ENCODE measurements at places on chromosomes 1 and 21.

DNA sequence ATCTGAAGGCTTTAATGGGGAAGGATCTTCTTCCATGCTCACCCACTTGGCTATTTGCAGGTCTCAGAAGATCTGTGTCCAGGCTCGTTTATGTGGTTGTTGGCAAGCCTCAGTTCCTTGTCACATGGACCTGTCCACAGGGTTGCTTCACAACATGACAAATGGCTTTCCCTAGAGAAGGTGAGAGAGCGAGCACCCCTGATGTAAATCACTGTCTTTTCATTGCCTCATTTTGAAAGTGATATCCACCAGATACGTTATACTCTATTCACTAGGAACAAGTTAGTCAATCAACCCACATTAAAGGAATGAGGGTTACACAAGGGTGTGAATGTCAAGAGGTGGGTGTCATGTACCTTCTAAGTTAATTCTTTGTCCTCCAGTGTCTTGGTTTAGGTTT is 433.3 kb downstream of the RPS6KC1 start:
- DNase-seq, result no peak

DNA sequence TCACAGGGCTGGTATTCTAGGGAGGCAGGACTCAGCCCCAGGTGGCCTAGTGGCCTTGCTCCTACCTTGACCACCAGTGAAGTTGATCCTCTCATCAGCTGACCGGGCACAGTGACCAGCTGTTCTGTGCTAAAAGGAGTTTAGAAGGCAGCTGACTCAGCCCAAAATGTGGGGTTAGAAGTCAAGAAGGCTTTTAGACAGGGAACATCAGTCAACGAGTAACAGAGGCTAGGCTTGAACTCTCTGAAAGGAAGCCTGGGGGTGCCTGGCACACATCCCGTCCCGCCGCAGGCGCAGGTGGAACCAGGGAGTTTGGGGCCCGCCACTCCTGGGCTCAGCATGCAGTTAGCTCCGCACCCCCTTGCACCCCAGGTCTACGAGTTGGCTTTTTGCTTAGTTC is 114.9 kb upstream of the SLC45A1 start:
- DNase-seq, result no peak

GRCh38 chr1:60833173-60833572 is 249.2 kb upstream of the NFIA start:
- DNase-seq, result no peak

DNA sequence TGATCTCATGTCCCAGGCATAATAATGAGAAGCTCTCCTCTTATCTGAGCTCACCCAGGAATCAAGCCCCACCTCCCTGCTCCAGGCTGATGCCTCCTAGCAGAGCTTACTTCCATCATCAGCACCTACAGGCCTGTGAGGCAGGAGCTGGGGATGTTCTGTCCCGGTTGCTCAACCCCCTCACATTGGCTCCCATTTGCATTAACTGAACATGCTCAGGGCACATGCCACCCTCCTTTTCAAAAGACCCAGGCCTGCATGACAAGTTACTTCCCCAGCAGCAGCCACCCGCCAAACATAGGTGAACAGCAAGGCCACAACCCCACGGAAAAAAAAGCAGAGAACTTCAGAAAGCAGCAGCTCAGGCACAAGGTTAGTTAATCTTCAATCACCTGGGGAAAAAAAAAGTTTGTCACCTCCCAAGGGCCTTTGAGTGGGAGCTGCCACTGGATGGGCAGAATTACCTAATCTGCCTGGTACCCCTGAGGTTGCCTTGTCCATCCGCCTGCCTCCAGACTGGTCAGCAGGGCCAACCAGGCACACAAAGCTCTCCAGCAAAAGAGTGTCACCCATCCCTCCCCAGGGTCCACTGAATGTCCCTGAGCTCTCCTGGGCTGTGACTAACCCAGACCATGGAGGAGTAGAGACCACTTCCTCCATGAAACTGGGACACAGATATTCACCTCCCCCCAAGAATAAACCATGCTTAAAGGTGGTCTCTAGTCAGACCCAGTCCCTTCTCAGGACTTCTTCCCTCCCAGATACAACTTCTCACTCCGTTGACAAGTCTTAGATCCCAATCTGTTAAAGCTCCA is 4.4 kb downstream of the KCNN3 start:
- no peak for DNase-seq

GRCh38 chr1:76179219-76179698 is 104.7 kb downstream of the ST6GALNAC3 start:
- no peak for DNase-seq

DNA sequence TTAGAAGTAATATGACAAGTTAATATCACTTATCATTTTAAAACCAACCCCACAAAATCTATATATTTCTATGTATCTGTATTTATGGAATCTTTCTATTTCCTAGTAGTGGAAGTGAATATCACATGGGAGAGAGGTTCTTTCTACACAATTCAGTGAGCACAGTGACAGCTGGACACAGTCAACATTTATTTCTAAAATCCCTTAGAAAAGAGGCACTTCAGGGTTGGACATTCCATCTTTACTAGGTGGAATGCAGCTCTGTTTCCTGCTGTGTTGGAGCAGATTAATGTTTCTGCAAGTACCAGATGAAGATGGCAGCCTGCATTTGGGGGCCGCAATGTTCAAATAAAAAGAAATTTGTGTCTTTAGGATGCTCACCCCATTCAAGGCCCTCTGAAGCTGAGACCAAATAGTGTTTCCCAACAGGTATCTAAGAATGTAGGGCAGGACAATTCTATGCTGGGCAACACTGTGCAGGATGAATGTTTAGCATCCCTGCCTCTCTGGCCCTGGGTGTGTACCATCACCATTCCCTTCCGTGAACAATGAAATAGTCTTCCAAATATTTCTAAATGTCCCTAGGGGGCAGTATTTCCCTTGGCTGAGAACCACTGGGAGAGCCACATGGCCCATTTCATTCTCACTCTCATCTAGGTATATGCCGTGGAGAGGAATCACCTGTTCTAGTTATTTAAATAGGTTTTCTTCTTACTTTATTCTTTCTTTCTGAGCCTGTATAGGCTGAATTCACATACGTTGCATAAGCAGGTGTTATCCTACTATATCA is 394.8 kb downstream of the PRDM2 start:
- no peak for DNase-seq

- DNase-seq, result peak; percentile 65
Measured at GRCh38 chr1:228163007-228163753, 2.4 kb upstream of the IBA57 start.

- no peak for DNase-seq
Measured at GRCh38 chr1:76470166-76470565, 395.6 kb downstream of the ST6GALNAC3 start.

- DNase-seq, result no peak
Measured at GRCh38 chr1:1331068-1331965, at the start of gene TAS1R3. TSS of gene TAS1R3 (plus strand) at chr1:1331280. CDS start at chr1:1331346, 66 bp downstream.

DNA sequence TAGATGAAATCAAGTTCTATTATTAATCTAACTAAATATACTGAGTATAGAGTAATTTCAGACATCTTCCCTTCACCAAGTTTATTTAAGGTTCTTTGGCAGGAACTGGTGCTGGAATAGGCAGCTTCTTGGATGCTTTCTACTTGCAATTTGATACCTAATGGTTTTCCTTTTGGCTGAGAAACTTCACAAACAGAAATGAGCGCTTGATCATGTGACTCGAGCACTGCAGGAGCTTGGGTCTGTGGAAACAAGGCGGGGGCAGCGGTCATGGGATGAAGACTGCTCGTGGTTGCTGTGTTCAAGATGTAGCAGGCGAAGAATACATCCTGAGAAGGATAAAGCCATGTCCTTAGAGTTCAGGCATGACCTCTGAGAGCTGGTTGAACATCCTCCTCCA is 136.8 kb downstream of the PTPRC start:
- no peak for DNase-seq

Measured in suppressor macrophage (primary cell).